Psoas muscle (tissue), 8 donors: ENCODE measurements at places on chromosomes 4 and X. TPM values are rescaled to one million over a fixed set of nuclear protein-coding genes. Genes with fewer than 3 reads are reported as not detected.

The WDR17 gene
- 0.49 TPM for total RNA-seq

The P2RY10 gene
- not detected for total RNA-seq

The MSX1 gene
- total RNA-seq: 3.6 TPM

The PRAF2 gene
- total RNA-seq: 6.0 TPM

The ETDA gene
- total RNA-seq: not detected

The BEX5 gene
- not detected for total RNA-seq

The CXorf66 gene
- not detected for total RNA-seq

The TMEM156 gene
- total RNA-seq: not detected

The ASB12 gene
- 26.9 TPM for total RNA-seq

The BCLAF3 gene
- total RNA-seq: 8.2 TPM

The DRP2 gene
- total RNA-seq: 0.06 TPM

The ACTRT1 gene
- total RNA-seq: not detected

The SHOX gene
- not detected for total RNA-seq
